ENCODE measurements at places on chromosomes 1 and 21.

- DNase-seq: no peak
Measured at GRCh38 chr21:36452281-36452825, 27.6 kb downstream of the CLDN14 start.

GRCh38 chr21:41691205-41692184, 75.4 kb downstream of the RIPK4 start:
- DNase-seq: no peak

GRCh38 chr21:39675590-39675989, 62.9 kb downstream of the B3GALT5 start:
- DNase-seq: no peak

GRCh38 chr1:213829780-213830179, 158.0 kb upstream of the PROX1 start:
- no peak for DNase-seq

- no peak for DNase-seq
Measured at GRCh38 chr1:226125831-226126230, 60.7 kb downstream of the ACBD3 start.

GRCh38 chr1:35863881-35864625, 19.0 kb upstream of the AGO1 start:
- DNase-seq: no peak

GRCh38 chr1:198756470-198756869, 117.6 kb downstream of the PTPRC start:
- DNase-seq: no peak

GRCh38 chr1:234649432-234650081, 39.6 kb upstream of the IRF2BP2 start:
- DNase-seq: no peak

DNA sequence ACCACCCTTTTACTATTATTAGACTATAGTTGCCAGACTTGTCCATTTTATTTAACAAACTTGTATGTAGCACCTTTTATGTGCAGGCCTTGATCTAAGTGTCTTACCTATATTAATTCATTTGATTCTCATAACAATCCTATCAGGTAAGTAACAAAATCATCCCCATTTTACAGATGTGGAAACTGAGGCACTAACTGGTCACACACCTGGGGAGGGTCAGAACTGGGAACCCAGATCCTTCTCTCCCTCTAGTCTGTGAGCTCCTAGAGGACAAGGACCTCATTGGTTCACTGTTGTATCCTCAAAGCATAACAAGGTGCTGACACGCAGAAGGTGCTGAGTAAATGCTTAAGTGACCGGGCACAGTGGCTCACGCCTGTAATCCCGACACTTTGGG, 14.9 kb downstream of the FBXO2 start:
- DNase-seq: no peak

GRCh38 chr1:81406292-81406999, 394.3 kb upstream of the ADGRL2 start:
- DNase-seq: no peak

- DNase-seq: no peak
Measured at GRCh38 chr1:23020706-23021405, 1.6 kb downstream of the KDM1A start.

GRCh38 chr21:43361493-43362296, 65.2 kb downstream of the SIK1 start:
- DNase-seq: no peak

- no peak for DNase-seq
Measured at GRCh38 chr21:26027696-26028095, 142.9 kb downstream of the APP start.

- DNase-seq: no peak
Measured at GRCh38 chr1:205285381-205286101, 36.0 kb downstream of the NUAK2 start.

DNA sequence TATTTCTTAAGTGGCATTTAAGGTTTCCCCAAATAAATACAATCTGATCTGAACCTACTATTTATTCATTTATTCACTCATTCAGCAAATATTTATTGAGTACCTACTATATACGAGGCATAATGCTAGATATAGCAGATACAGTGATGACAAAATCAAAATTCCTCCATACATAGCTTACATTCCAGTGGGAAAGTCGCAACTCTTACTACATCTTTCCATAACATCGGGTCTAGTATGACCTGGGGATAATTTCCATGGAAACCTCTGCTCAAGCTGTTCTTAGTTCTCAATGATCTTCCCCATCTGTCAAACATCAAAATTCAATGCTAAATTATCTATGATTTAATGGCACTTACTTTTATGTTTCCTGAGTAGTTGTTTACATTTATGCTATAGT, 70.8 kb upstream of the PRKACB start:
- no peak for DNase-seq

GRCh38 chr1:53603431-53603830, 135.5 kb downstream of the GLIS1 start:
- no peak for DNase-seq

- DNase-seq: no peak
Measured at GRCh38 chr1:91189096-91189495, 167.3 kb upstream of the ZNF644 start.

- DNase-seq: no peak
Measured at GRCh38 chr1:178946416-178946815, 75.5 kb upstream of the ANGPTL1 start.

DNA sequence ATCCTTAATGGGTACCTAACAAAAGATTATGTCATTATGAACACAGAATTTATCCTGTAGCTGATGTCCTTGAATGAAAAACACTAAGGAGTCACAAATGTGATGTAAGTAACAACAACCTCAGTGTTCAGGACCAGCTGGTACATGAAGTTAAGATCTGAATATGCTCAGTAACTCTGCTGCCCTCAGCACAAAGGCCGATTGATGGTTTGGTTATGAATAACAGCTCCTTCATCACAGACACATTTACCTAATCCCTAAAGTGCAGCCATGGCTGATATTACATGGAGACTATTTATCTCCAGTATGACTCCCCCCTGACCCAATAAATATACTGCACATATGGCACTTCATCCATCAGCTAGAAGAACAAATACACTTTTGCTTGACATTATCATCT, 75.2 kb downstream of the PLPPR5 start:
- no peak for DNase-seq

GRCh38 chr1:186210258-186210657, 164.8 kb downstream of the TPR start:
- DNase-seq: no peak

DNA sequence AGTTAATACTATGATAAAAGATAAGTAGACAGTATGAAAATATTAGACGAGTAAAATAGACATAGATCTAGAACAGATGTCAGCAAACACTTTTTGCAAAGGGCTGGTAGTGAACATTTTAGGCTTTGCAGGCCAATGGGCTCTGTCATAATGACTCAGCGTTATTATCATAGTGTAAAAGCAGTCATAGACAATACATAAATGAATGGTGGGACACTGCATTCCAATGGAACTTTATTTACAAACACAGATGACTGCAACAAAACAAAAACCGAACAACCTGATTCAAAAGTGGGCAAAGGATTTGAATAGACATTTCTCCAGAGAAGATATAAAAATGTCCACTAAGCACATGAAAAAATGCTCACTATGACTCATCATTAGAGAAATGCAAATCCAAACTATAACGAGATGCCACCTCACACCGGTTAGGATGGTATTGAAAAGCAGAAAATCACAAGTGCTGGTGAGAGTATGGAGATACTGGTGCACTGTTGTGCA, 7.3 kb downstream of the GSTM5 start:
- DNase-seq: no peak

DNA sequence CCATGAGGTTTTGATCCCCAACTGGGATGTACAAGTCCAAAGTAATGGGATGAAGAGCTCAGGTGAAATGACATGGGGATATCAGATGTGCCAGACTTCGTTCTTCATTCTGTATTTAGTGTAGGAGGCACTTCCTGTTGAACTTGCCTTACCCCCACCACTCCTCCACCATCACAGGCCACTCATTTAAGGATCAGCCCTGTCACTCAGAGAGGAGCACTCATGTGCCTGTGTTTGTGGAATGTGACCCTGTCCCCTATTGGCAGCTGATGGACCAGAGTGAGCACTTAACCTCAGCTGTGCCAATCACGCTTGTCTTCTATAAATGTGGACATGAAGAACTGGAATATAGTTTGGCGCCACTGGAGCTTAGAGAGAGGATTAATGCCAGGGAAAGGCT, 91.4 kb upstream of the CTTNBP2NL start:
- DNase-seq: no peak

GRCh38 chr1:234601301-234602017, 8.5 kb downstream of the IRF2BP2 start:
- no peak for DNase-seq

DNA sequence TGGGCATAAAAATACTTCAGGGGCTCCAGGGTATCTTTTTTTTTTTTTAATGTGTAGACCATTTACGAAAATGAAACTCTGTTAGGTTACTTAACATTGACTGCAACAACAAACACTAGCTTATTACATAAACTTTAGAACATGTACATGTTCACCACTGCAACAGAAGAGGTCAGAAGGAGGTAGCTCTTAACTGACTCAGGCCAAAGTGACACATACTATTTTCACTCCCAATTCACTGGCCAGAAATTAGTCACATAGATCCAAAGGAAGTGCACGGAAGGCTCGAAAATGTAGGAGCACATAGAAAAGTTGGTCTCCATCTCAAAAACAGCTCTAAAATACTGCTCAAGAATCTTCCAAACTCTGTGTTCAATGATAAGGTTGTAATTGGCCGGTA, 107.2 kb downstream of the AKT3 start:
- no peak for DNase-seq

DNA sequence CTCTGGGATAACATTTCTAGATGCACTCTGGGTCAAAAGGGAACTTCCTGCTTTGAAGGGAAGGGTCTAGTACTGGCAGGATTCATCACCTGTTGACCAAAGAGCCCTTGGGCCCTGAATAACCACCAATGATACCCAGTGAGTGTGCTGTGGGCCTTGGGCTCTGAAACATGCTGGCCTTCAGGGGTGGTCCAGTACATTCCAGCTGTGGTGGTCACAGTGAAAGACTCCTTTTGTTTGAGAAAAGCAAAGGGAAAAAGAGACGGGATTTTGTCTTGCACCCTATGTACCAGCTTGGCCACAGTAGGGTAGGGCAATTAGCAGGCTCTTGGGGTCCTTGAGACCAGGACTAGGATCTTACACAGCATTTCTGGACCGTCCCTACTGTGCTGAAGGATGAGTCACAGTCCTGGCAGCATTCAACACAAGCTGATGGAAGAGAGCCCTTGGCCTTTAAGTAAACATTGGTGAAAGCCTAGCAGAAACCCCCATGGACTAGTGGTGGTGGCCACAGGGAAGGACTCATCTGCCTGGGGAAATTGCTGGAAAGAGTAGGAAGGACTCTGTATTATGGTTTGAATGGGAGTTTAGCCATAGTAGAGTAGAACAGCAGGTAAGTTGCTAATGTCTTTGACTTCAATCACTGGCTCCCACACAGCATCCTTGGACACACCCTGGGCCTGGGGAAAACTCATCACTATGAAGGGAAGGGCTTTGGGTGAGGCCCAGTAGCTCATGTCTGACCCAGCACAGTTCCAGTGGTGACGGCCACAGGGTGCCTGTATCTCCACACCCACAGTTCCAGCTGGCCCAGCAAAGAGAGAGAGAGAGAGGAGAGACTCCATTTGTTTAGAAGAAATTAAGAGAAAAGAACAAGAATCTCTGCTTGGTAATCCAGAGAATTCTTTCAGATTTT, 87.5 kb downstream of the COL24A1 start:
- no peak for DNase-seq
